T-helper 2 cell treated with Interferon-gamma antibody and Interleukin-4, amounts not matched to agents 100 ng/mL and 5 ng/mL, for 36 hours (primary cell): ENCODE measurements at places on chromosomes 12 and 14. TPM values are rescaled to one million over a fixed set of nuclear protein-coding genes. Genes with fewer than 3 reads are reported as not detected.

TSPAN31 gene
- total RNA-seq, result 17.3 and 17.9 TPM in 2 replicates

VIPAS39 gene
- total RNA-seq, result 17.1 and 18.8 TPM in 2 replicates

CBX5 gene
- 152 and 153 TPM in 2 replicates for total RNA-seq

CEP170B gene
- total RNA-seq, result 3.8 and 4.1 TPM in 2 replicates

MYF6 gene
- total RNA-seq, result not detected in 2 replicates

PARP2 gene
- 28.5 and 32.7 TPM in 2 replicates for total RNA-seq

PTGER2 gene
- total RNA-seq, result 123 and 128 TPM in 2 replicates

KRT79 gene
- total RNA-seq, result not detected in 2 replicates

FOXA1 gene
- not detected in 2 replicates for total RNA-seq

BIN2 gene
- total RNA-seq, result 173 TPM in 2 replicates

LRIG3 gene
- 0.05 TPM in 1 of 2 replicates, not detected in the other for total RNA-seq

RDH16 gene
- total RNA-seq, result 0.23 and 0.32 TPM in 2 replicates

LRRC43 gene
- not detected in 2 replicates for total RNA-seq

APOF gene
- not detected in 2 replicates for total RNA-seq

SMAGP gene
- 1.5 and 2.0 TPM in 2 replicates for total RNA-seq

HSPA2 gene
- total RNA-seq, result 3.6 and 3.8 TPM in 2 replicates

TMEM253 gene
- total RNA-seq, result not detected in 2 replicates

TAS2R7 gene
- total RNA-seq, result not detected in 2 replicates

LMNTD1 gene
- not detected in 2 replicates for total RNA-seq

GNB3 gene
- 0.39 and 0.43 TPM in 2 replicates for total RNA-seq

IFT43 gene
- 4.6 and 5.0 TPM in 2 replicates for total RNA-seq
